ENCODE measurements at places on chromosomes 2 and 18.

DNA sequence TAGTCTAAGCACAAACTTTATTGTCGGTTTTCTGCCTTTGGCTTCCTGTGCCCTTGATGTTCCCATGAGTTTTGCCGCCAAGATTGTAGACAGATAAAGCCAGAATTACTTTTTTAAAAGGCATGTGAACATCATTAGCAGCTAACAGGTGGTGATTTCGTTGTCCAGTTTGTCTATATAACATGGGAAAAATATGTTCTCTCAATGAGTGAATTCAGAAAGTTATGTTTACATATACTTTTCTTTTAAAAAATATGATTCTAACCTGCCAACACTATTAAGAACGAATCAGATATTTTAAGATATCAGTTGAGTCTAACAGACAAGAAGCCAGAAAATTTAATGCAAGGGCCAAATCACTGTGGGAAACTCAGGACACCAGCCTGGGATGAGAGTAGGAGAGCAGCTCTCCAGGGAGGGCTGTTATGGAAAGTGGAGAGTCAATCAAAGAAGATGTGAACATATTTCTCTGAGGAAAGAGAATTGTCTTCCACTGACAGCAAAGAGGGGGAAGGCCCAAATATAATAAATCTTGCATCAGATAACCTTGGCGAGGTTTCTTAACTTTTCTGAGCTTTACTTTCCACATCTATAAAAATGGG lies 311.3 kb downstream of the ARHGAP15 start:
- no peak for ATAC-seq

DNA sequence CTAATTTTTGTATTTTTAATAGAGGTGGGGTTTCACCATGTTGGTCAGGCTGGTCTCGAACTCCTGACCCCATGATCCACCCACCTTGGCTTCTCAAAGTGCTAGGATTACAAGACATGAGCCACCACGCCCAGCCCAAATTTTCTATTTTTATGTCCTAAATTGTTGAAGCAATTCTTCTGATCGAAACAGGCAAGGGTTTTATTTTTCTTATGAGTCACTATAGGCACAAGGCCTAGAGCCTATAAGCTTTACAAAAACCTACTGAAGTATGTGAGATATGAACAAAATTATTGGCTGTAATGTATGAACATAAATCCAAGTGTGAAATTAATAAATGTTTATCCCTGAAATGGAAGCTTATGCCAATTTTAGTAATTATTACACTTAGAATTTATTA lies 464.2 kb upstream of the NRP2 start:
- no peak for ATAC-seq

GRCh38 chr2:49105506-49105905 lies 48.8 kb downstream of the FSHR start:
- ATAC-seq = no peak

GRCh38 chr2:120576509-120577474 lies 158.9 kb upstream of the GLI2 start:
- no peak for ATAC-seq

DNA sequence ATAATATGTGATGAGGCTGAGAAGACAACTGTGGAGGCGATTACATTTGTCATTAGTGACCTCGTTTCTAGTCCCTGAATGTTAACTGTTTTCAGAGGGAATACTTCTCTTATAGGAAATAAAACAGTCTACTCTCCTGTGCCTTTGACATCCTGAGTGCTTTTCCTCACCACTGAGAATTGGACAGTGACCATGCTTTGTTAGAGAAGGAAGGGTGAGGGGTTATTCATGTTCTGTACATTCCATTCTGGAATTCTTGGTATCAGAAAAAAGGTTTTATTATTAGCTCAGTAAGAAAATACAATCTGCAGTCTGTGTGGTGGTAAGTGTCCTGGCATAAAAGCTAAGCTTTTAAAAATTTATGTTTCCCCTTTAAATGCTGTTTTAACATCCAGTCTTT lies 58.8 kb downstream of the PARD3B start:
- no peak for ATAC-seq

- ATAC-seq = peak; percentile 83
Observed at GRCh38 chr18:23871410-23871809, 143.1 kb upstream of the TTC39C start.

GRCh38 chr2:10787176-10787968 lies 25.2 kb downstream of the PDIA6 start:
- ATAC-seq = no peak

DNA sequence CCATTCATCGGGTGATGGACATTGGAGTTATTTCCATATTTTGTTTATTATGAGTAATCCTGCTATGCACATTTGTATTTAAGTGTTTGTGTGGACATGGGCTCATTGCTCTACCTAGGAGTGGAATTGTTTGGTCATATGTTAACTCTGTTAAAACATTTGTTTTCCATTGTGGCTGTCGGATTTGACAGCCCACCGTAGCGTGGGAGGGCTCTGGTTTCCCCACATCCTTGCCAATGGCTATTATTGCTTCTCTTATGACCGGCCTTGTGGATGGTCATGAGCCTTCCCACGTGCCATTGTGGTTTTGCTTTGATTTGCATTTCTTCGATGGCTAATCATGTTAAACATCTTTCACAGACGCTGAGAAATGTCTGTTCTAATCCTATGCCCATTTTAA lies 92.0 kb downstream of the ZNF236 start:
- ATAC-seq = no peak

GRCh38 chr2:96386470-96386869 lies 50.9 kb downstream of the NCAPH start:
- ATAC-seq = no peak

GRCh38 chr2:119552902-119553301 lies 8.7 kb downstream of the CFAP221 start:
- no peak for ATAC-seq

DNA sequence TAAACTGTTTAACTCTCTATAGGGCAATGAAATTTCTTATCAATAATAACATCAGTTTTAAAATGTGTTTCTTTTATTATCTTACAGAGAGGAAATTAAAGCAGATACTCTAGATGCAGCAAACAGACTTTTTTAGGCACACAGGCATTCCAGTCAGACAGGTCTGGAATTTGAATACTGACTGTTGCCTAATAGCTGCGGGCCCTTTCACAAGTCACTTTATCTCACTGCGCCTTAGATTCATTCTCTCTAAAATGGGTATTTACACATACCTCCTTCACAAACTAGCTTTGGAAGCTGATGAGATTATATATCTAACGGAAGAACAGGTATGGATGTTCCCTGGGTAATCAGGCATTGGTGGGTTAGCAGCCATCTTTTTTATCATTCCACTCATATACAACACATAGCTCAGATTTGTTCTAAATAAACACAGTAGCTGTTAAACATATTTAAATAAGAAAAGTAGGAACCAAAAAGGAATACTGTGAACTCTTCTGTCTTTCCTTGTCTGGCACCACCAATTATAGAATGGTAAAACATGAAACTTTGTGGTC lies 104.2 kb downstream of the LRP2 start:
- ATAC-seq = no peak

DNA sequence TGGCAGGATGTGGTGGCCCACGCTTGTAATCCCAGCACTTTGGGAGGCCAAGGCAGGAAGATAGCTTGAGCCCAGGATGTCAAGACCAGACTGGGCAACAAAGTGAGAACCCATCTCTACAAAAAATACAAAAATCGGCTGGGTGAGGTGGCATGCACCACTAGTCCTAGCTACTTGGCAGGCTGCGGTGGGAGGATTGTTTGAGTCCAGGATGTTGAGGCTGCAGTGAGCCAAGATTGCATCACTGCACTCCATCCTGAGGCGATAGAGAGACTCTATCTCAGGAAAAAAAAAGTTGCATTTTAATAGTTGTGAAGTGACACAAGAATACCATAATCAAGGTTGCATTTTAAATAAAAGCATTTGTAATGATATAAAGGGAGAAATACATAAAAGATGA lies 124.1 kb upstream of the SLC38A11 start:
- no peak for ATAC-seq

DNA sequence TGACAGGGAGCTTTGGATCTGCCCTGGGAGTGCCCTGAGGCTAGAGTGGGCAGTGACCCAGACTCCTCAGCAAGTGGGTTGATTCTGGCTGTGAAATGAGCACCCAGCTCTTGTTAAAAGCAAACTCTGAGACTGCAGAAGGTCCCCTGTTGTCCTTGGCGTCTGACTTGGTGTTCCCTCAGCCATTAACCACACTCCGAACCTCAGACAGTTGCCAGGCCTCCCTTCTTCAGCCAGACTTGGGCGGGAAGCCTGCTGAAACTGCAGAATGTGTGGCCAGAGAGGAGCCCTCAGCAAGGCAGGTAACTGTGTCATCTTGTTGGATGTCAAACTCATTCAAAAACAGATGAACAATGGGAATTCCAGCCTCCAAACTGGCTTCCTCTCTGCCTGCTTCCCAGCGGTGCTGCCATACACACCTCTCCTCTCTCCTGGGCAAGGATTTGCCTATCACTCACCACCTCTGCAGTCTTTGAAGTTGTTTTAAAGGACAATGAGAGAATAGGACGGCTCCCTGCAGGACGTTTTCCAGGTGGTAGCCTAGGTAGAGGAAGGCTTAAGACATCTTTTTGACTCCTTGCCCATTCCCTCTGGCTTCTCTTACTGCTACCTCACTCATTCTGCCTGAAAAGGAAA lies 38.9 kb upstream of the B3GNT2 start:
- ATAC-seq = no peak
